ENCODE measurements at places on chromosomes 1 and 21.

DNA sequence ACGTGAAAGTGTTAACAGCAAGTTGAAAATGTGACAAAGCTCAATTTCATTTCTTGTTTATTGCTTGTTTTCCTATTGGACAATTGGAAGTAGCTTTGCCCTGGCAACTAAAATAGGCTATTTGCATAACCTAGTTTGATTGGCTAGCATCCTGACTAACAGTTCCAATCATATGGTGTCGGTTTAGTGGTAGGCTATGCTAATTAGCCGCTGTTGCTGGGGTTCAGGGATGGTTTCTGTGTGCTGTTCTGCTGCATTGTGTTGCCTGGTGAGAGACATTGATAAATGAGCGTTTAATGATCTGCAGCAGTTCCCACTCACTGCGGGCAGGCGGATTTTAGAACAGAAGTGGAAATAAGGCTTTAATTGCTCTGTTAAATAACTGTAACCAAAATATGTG, 68.5 kb downstream of the DYRK1A start:
- peak; percentile 7 for DNase-seq

DNA sequence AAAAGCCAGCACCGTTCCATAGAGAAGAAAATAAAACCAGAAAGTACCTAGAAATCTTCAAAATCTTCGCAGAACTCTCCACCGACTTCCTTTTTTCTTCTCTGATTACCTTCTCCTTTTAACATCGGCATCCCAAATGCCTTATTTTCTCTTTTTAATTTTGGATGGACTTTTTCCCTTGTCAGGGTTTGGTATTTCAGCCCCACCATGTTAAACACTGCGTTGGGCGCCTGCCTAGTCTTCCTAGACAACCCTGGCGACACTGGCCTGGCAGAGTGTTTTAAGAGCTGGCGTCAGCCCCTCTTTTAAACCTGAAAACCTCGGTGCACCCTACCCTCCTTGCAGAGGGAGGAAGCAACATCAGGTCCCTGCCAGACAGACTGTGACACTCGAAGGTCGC, 66.0 kb upstream of the EFHD2 start:
- DNase-seq: no peak

DNA sequence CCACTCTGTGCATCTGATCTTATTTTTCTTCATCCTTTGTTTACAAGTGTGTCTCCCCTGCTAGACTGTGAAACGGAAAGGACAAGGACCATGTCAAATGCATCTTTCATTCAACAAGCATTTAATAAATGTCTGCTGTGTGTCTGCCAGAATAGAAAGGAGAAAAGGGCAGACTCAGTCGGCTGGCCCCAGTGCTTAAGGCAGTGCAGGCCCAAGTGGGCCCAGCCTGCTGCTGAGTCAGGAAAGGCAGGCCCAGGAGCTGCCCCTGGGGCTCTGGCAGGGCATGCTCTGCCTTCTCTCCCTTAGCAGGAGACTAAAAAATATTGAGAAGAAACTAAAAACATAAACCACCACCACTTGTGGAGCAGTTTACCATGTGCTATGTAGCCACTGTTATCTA, 38.1 kb downstream of the PLEKHA6 start:
- DNase-seq: no peak

DNA sequence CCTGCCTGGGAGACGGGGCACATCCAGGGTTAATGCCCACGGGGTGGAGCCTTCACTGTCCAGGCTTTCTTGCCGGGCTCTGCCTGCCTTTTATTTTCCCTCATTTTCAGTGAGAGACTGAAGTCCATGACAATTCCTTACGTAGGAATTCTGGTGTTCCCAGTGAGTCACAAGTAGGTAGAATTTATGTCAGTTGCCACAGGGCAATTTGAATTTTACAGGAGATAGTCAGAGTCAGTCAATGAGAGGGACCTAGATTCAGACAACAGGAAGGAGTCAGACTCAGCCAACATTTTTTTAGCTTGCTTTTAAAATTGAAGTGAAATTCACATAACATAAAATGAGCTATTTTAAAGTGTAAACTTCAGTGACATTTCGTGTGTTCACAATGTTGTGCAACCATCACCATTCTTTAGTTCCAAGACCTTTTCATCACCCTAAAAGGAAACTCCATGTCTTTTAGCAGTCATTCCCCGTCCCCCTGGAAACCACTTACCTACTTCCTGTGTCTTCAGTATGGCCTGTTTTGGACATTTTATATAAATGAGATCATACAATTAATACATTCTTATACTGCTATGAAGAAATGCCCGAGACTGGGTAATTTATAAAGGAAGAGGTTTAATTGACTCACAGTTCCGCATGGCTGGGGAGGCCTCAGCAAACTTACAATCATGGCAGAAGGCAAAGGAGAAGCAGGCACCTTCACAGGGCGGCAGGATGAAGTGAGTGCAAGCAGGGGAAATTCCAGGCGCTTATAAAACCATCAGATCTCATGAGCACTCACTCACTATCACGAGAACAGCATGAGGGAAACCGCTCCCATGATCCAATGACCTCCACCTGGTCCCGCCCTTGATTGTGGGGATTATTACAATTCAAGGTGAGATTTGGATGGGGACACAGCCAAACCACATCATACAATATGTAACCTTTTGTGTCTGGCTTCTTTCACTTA, 14.6 kb downstream of the AJAP1 start:
- DNase-seq: no peak

- no peak for DNase-seq
Observed at GRCh38 chr1:150259758-150260669, 2.4 kb downstream of the CA14 start.

GRCh38 chr1:167832693-167833092, 81.2 kb downstream of the ADCY10 start:
- no peak for DNase-seq

DNA sequence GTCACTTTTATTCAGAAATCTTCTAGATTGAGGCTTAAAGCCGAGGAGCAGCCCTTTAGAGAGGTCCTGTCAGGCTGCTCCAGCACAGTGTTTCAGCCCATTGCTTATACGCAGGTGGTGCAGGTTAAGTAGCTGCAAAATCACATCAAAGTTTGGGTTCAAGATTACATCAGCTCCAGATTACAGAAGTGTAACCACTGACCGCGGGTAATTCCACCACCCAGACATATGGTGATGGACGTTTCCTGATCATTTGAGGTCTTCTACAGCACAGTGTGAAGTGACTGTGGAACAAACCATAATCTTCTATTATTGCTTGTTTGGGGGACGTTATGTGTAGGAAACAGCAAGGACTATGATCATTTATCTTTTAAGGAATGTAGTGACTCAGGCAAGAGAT, 11.8 kb downstream of the C1orf115 start:
- no peak for DNase-seq

- no peak for DNase-seq
Observed at GRCh38 chr1:67126111-67126746, 8.5 kb downstream of the C1orf141 start.

GRCh38 chr1:43304771-43305300, 4.1 kb downstream of the TIE1 start:
- no peak for DNase-seq

GRCh38 chr1:223413216-223413615, 20.0 kb downstream of the CCDC185 start:
- DNase-seq: no peak

Measured in stimulated activated CD4-positive, alpha-beta T cell treated with anti-CD3 and anti-CD28 coated beads, Interleukin-1b, Interleukin-23, amount 100 ng/mL, for 24 hours (primary cell).